ENCODE measurements at places on chromosomes 6 and 20.
A peak's percentile ranks its signal among the peaks of the same experiment; 100 is the strongest.

- no peak for DNase-seq
These were observed 26.2 kb downstream of the CTCFL start for GRCh38 chr20:57498425-57499400.

- DNase-seq: no peak
These were observed 47.4 kb downstream of the ADNP start for GRCh38 chr20:50883856-50884255.

GRCh38 chr6:108380876-108381275 is 86.0 kb downstream of the AFG1L start:
- DNase-seq: no peak

DNA sequence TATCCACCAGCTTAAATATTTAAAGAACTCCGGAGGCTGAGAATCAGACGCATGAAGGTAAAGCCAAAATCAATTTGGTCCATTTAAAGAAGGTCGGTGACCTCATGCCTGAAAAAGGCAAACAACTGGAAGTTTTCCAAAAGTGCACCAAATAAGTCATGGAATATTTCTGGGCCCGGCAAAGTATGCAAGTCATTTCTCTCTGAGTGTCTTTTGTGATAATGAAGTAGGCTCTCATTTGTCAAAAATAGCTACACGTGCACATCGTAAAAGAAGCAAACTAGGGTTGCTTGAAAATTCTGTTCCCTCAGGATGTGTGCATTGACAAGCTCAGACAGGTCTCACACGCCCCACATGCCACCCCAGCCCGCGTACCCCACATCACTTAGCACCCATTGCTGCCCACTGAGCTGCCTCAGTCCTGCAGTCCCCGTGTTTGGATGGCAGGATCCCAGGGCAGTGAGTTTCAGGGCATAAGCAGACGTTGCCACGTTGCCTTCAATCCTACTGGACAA is 20.5 kb upstream of the PYGB start:
- peak; percentile 76 for DNase-seq

GRCh38 chr6:163651426-163651825 is 236.9 kb downstream of the QKI start:
- no peak for DNase-seq

DNA sequence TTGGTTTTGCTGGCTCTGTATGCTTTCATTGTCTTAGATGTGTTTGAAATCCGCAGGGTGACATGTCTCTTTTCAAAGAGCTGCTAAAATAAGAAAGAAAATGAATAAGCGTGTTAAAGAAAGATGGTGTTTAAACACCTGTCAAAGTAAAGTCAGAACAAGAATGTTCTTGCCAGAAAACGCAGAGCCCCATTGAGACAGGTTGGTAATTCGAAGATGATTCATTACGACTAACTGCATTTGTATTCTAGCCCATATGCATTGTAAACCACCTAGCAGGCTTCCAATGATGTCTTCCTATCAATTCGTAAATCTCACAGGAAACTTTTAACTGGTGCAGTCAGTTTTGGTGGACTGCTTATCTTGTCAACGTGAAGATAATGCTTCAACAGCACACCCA is 16.8 kb downstream of the PHACTR2 start:
- no peak for DNase-seq

DNA sequence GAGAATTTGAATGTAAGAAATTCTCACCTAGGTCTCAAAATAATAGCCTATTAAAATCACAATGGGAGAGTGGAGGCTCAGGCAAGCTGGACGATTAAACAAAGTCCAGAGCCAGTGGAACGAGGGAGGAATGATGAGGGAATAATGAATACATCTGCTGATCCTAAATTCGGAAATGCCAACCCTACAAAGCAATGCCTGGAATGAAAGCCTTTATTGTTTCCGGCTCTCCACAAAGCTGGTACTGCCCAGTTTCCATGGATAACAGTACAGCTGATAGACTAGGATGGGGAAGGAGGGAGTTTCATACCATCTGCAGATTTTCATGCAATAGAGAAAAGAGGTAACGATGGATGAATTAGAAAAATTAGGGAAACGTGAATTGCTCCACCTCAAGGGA is 356.1 kb downstream of the CBLN4 start:
- DNase-seq: no peak

- no peak for DNase-seq
These were observed 21.8 kb downstream of the PCK1 start for GRCh38 chr20:57582432-57583288.

- DNase-seq: no peak
These were observed 533 bp downstream of the ZFAND3 start for GRCh38 chr6:37819802-37820717.

- DNase-seq: no peak
These were observed 1.4 kb downstream of the ELOVL5 start for GRCh38 chr6:53347250-53347920.

- no peak for DNase-seq
These were observed 4.4 kb downstream of the PGK2 start for GRCh38 chr6:49782725-49783124.

GRCh38 chr20:49214571-49214970 is 4.6 kb upstream of the DDX27 start:
- no peak for DNase-seq

- DNase-seq: no peak
These were observed 13.7 kb upstream of the SNX3 start for GRCh38 chr6:108274546-108274945.

- DNase-seq: no peak
These were observed 82.7 kb upstream of the PMEPA1 start for GRCh38 chr20:57792386-57793080.

GRCh38 chr6:14035071-14035847 is 82.3 kb upstream of the CD83 start:
- DNase-seq: no peak

DNA sequence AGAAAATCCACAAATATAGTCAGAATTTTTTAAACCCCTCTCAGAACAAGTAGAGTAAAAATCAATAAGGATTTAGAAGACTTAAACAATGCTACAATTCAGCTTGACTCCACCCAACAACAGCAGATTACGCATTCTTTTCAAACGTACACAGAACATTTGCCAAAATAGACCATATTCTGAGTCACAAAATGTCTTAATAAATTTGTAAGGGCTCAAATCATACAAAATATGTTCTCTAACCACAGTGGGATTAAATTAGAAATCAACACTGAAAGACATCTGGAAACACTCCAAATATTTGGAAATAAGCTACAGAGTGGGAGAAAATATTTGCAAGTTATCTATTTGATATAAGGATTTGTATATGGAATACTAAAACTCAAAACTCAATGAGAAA is 164.2 kb upstream of the AKAP12 start:
- DNase-seq: no peak

DNA sequence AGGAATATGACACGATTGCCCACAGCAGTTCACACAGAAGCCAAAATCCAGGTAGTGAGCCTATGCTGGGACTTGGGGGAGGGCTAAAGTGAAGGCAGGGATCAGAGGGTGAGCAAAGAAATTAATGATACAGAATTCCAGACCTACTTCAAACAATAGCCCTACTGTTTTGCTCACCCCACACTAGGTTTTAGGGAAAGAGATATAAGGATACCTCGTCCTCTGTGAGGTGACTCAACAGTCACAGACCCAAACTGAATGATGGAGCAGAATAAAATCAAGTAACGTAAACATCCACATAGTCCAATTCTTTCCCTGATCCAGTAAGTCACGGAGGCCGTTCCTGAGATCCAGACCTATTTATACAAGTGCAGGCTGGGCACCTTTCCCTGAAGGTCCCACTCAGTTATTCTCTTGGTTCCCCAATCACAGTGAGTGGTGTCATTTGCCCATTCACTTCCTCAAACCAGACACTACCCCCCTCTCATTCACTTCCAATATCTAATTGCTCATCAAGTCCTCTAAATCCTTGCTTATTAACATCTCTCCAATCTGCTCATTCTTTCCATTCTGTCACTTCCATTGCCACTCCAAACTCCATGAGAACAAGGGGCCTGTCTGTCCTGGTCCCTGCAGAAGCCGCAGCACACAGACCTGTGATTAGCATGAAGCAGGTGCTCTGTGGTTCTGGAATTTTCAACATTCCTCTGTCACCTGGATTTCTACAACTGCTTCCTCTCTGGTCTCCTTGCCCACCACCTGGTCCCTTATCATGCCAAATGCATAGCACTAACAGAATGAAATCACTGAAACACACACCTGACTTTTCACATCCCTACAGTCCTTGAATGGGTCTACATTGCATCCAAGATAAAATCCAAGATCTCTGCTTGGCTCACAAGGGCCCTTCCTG is 55.9 kb downstream of the ATXN1 start:
- no peak for DNase-seq

- DNase-seq: no peak
These were observed 268.3 kb downstream of the CDKAL1 start for GRCh38 chr6:20802596-20802995.

DNA sequence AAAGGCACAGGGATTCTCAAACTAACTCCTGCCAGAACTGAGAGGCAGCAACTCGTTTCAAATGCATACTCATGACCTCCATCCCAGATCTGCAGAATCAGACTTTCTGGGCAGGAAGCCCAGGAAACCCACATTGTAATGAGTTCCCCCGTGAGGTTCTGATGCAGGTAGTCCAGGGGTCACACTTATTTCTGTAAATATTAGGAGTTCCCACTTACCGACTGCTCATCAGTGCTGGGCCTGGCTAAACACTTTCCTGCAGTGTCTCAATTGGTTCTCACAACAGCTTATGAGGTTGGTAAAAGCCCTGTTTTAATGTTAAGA is 11.6 kb downstream of the DUSP15 start:
- DNase-seq: no peak

- no peak for DNase-seq
These were observed 109.0 kb downstream of the RALGAPA2 start for GRCh38 chr20:20603339-20603990.

DNA sequence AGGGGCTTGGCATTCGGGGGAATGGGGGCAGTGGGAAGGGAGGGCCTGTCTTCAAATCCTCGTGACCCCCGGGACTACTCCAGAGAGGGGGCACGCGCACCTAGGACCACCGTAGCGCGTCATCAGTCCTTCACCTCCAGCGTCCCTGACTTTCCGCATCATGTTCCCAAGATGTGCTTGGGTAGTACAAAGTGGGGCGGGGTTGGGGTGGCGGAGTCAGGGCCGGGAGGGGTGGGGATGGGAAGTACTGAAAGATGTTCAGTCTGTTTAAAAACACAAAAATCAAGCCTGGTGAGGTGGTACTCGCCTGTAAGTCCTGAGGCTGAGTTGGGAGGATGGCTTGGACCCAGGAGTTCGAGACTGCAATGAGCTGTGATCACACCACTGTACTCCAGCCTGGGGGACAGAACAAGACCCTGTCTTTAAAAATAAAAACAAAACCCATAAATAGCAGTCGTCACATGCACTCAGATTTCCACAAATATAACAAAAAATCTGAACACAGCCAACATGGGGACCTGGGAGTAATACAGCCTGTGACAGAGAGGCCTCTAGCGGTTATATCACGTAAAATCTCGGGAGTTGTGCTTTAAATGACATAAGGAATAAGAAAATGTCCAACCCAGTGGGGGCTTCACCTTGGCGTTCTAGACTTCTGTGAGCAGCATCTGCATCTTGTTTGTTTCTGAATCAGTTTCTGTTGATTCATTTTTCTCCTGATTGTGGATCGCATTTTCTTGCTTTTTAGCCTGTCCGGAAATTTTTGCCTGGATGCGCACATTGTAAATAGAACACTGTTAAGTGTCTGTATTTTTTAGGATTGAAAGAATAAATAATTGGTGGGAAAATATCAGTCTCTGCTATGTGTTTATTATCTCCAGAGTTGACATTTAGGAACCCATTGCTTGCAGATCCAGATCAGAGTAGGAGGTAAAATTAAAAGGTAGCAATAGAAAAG is 698 bp upstream of the LRP11 start:
- DNase-seq: no peak

DNA sequence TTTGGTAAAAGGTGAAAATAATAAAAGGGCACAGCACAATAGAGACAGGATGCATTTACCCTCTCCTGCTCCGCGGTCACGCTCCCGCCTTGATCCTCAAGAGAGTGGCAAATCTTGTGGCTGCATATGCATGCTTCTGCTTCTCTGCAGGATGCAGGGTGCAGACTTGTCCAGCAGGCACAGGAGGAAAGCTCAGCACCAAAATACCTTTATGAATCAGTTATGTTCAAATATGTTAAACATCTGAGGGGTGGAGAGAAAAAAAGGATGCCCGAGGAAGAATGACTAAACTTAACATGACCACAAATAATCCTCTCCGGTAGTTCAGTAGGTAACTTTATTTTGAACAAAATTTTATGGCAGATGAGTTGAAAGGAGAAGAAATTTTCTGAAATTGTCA is 366.1 kb upstream of the SOX4 start:
- DNase-seq: no peak

GRCh38 chr20:44582311-44583025 is at the start of gene PKIG:
Gene PKIG, plus strand, starts transcription at chr20:44582579. Its CDS starts 31,978 bp downstream, at chr20:44614557.
- DNase-seq: no peak

DNA sequence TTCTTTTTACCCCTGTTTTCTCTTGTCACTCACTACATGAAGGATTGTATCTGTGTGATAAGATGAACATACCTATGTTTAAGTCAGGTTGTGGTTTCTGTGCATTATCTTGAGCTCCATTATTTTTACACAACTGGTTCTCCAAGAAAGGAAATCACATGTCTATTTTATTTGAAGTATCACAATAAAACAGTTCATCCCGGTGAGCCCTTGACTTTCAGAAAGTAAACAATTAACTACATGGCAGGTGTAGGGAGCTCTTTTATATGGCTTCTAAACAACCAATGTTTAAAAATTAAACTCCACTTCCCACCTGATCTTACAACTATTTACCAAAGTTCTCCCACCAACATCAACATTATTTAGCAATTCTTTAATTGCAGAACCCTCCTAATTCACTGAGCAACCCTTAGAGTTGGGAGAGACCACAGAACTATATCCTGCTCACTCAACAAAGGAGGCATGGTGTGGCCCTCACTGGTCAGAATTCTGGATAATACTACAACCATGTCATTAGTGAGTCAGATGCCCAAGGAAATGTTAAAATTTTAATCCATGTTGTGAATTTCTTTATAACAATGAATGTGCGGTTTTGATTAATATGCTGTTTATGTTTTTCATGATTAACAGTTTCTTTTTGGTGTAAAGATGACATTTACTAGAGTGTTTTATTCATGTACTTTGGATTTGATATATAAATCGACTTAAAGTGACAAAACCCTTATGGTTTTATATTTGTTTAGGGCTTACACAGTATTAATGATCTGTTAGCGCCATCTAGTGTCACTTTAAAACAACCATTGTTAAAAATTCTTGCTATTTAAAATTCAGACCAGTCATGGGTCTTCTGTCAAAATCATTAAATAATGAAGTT is 50.0 kb upstream of the SCGN start:
- peak; percentile 15 for DNase-seq

Measured in Panc1 (cell line).